ENCODE measurements at places on chromosomes 6 and 20.

GRCh38 chr6:27091661-27092315 is 155.7 kb upstream of the PRSS16 start:
- no peak for DNase-seq

- no peak for DNase-seq
Measured at GRCh38 chr6:129181001-129181400, 298.1 kb downstream of the LAMA2 start.

DNA sequence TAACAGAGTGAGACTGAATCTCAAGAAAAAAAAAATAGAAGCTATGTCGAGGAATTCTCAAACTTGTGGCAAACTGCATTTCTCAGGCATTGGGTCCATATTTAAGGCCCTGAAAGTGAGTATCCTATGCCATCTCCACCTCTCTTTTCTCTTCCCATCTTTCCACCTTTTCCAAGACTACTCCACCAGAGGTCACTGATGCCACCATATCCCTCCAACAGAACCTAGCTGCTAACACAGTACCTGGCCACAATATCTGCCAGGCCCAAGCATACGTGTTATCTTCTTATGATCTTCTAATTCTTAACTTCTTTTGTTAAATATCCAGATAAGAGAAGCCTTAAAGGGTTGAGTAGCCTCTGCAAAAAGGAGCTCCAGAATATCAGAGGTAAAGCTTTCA is 8.2 kb upstream of the ADGRF4 start:
- no peak for DNase-seq

DNA sequence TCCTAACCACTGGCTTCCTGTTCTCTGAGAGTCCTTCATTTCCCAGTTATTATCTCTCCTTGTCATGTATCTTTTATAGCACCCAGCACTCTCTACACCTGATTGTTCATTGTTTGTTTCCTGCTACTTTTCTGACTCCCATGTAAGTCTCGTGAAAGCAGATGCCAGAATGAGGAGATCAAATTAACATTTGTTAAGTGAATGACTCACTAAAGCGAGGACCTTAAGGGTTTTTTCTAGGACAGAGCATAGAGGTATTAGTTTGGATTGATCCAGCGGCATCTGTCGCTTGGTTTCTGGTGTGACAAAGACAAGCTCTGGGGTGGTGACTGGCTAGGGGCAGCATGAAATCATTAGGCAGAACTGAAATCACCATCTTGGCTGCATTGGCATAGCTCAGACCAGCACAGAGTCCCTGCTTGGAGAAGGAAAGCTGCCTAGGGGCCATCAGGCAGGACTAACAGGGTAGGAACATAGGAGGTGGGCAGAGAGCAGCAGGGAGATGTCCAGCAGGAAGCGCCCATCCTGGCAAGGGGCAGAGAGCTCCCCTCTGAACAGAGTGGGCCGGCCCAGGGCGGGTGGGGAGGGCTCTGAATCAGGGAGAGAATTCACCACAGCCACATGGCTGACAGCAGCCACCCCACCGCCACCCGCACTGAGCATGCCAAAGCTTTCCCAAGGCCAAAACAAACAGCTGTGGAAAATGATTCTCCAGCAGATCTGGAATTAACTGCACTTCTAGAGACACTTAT is 97.1 kb upstream of the CEP85L start:
- no peak for DNase-seq

GRCh38 chr20:35447082-35447789 is 8.2 kb upstream of the CEP250 start:
- peak; percentile 81 for DNase-seq

- DNase-seq: no peak
Measured at GRCh38 chr20:52655395-52655794, 316.8 kb upstream of the TSHZ2 start.

DNA sequence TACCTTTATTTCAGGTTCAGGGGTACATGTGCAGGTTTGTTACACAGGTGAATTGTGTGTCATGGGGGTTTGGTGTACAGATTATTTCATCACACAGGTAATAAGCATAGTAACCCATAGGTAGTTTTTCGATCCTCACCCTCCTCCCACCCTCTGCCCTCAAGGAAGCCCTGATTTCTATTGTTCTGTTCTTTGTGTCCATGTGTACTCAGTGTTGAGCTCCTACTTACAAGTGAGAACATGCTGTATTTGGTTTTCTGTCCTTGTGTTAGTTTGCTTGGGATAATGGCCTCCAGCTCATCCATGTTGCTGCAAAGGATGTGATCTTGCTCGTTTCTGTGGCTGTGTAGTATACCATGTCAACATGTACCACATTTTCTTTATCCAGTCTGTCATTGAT is 66.0 kb downstream of the STK4 start:
- no peak for DNase-seq

DNA sequence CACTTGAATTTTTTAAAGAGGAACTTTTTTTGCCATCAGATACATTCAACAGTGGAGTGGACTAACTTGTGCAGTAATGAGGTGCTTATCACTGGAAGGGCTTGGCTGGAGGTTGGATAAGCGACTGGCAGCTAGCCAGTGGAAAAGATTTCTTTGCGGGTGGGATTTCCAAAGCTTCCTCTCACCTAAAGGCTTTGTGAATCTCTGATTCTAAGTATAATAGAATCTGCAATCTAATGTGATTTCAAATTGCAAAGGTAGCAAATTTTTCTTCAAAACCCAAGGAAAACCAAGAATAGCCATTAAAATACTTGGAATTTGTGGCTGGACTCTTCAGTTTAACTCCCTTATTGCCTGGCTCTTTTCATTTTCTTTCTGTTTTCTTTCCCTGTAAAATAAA is 460.4 kb upstream of the MARCKS start:
- DNase-seq: no peak

- DNase-seq: no peak
Measured at GRCh38 chr6:127090051-127090450, 28.4 kb upstream of the RSPO3 start.

GRCh38 chr20:45095805-45096238 is 5.1 kb downstream of the KCNS1 start:
- peak; percentile 13 for DNase-seq

DNA sequence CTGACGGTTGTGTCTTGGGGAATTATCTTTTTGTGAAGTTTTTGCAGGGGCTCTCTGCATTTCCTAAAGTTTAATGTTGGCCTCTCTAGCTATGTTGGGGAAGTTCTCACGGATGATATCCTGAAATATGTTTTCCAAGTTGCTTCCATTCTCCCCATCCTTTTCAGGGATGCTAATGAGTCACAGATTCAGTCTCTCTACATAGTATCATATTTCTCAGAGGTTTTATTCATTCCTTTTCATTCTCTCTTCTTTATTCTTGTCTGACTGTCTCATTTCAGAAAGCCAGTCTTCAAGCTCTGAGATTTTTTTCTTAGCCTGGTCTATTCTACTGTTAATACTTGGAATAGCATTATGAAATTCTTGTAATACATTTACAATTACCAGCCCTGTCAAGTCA is 61.3 kb downstream of the UNC5CL start:
- no peak for DNase-seq

- no peak for DNase-seq
Measured at GRCh38 chr20:43988451-43988850, 73.8 kb downstream of the TOX2 start.

- no peak for DNase-seq
Measured at GRCh38 chr6:126546541-126547120, 206.7 kb downstream of the CENPW start.

GRCh38 chr20:24998121-24998520 is 5.6 kb upstream of the APMAP start:
- no peak for DNase-seq

GRCh38 chr6:140354296-140354695 is 979.8 kb upstream of the CITED2 start:
- DNase-seq: no peak

GRCh38 chr20:63606686-63607085 is 20.2 kb downstream of the GMEB2 start:
- DNase-seq: no peak

DNA sequence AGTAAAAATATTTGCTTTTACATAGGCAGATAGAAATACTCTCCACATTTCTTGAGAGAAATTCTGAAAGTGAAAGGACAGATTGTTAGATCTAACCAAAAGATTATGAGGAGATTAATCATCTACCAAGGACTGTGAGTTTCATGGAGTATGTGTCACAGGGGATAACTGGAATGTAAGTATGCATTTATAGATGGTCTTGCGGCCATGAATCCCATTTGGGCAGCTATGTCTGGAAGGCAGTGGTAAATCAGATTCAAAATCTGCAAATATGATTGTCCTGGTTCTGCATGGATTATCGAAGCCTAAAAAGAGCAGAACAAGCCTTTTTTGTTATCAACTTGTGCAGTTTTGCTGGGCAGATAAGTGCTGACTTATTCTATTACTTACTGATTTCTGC is 293.8 kb downstream of the RFPL4B start:
- DNase-seq: no peak

DNA sequence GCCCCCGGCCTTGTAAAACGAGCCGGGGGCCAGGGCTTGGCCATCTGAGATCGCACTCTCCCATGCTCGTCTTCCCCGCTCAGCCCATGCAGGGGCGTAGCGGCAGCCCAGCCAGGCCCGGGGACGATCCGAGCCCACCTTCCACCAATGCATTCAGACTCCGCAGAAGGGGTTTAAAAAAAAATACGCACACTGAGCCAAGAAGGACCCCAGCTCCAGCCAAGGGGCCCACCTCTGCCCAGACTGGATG is 320 bp downstream of the GSTA4 start:
- DNase-seq: peak; percentile 12

GRCh38 chr6:125932451-125932795 is 24.1 kb upstream of the HINT3 start:
- DNase-seq: no peak

DNA sequence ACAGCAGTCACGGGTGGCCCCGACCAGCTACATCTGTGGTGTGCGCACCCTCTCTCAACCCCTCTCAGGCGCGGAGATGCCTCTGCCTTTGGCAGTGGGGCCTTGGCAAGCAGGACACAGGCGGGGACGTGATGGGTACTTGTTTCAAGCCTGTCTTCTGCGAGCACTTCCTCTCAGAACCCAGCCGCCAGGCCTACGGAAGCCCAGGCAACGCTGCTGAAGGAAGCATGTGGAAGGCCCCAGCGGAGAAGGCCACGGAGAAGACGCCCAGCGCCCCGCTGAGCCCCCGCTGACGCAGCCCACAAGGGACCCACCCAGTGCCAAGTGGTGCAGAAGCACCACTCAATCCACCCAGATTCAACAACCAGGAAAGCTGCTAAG is 13.0 kb downstream of the SERPINB6 start:
- DNase-seq: no peak

GRCh38 chr20:47748823-47749222 is 36.5 kb downstream of the SULF2 start:
- no peak for DNase-seq

DNA sequence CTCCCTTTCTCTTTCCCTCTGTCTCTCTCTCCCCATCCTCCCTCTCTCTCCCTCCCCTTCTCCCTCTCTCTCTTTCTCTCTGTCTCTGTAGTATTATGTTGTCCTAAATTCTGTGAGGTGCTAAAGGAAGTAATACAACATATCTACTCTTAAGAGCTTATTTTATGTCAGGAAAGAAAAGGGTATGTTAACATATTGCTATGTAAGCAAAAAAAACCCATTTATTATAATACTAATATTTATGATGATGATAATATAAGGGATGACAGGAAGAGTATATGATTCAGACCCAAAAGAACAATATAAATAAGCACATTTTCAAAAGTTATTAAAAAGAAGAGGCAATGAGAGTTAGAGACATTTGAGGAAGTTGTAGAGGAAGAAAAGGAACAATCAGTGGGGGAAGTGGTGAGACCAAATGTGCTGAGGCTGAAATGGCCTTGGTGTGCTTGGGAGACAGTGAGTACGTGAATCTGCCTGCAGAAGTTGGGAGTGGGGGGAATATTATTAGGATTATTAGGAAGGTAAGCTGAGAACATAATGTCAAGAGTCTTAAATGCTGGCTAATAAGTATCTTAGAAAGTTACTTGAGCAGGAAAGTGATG is 303.6 kb upstream of the FERMT1 start:
- DNase-seq: no peak

DNA sequence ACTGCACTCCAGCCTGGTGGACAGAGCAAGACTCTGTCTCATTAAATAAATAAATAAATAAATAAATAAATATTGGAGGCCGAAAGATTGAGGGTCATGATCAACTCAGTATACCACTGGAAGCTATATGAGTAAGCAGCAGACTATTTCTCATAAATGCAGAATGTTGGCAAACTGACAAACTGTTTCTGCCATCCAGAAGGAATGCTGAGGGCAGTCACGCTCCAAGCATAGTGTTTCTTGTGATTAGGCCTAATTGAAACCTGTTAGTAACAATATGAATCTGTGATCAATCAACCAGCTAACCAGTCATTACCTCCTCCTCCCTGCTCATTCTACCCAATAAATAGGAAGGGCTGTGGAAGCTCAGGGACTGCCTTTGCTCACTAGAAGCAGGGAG is 15.2 kb upstream of the KCNK15 start:
- DNase-seq: no peak

- no peak for DNase-seq
Measured at GRCh38 chr6:21586740-21587178, 6.8 kb upstream of the SOX4 start.

DNA sequence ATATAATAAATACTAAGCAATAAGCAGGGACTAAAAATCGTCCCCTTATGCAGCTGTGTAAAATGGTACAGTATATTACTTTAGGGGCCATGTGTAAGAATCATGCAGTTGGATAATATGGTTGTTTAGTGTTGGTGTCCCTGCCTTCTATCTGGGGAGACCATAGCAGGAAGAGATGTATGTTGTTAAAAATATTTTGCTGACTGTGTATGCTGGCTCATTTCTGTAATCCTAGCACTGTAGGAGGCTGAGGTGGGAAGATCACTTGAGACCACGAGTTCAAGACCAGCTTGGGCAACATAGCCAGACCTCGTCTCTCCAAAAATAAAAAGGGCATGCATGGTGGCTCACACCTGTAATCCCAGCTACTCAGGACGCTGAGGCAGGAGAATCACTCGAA is 5.6 kb downstream of the PANK2 start:
- no peak for DNase-seq

DNA sequence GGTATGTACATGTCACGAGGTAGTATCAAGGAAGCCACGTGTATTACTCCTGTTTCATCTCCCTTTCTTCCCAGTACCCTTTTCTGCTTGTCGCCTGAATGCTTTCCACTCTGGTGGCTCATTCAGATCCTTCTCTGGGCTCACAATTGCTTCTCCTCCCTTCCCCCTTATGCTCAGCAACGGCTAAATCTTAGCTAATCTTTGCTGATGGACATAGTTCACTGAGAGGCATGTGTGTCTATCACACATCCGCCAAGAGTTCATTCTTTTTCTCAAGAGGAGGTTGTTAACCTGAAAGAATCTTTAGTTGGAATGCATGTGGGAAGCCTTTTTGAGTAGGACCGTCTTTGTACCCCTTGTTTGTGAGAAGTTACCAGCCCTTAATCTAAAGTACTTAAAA is 25.8 kb upstream of the MROH8 start:
- DNase-seq: no peak

GRCh38 chr6:113654396-113654795 is 202.7 kb upstream of the MARCKS start:
- DNase-seq: no peak

- no peak for DNase-seq
Measured at GRCh38 chr6:2667617-2668016, 83.1 kb downstream of the MYLK4 start.
